ENCODE measurements at places on chromosomes 4 and X.

GRCh38 chr4:80213117-80213815, 16.0 kb downstream of the PRDM8 start:
- DNase-seq, result no peak

DNA sequence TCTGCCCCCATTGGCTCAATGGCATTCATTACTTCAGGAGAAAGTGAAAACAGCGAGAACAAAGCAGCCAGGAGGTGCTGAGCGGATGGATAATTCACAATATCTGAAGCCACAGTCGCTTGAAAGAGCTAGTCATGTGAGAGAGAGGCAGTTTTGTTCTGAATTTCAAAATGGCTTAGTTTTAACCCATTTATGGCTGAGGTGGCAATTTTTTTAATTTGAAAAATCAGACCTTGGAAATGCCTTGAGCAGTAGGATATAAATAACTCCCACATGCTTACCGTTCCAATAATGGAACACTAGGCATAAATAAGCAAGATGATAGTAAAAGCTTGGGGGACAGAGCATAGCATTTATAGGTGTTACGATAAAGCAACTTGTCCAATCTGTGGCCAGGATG, 56.9 kb upstream of the CBR4 start:
- DNase-seq, result no peak

DNA sequence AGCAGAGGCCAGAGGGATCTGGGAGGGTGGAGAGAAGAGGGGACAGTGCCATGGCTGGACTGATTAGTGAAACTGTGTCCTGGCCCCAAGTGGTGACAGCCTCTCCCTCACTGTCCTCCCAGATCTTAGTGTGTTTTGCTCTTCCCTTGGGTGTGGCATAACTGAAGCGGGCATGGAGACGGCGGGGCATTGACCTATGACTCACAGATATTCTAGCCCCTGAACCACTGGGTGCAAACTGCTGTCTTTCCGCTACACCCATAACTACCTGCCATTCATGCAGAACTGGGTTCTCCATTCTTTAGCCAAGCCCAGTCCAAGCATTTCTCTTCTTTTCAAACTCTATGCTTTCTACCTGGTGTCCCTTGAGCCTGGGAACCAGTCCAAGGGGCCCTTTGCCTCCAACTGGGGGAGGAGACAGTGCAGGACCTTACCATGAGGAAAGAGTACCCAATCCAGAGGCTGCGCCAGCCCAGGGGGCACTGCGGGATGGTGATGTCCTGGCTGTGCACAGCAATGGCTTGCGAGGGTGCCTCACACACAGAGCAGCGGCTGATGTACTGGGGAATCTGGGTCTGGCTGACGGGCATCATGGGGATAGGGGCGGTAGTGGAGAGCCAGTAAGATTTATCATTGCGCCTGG, 67.6 kb downstream of the ATG4A start:
- no peak for DNase-seq

DNA sequence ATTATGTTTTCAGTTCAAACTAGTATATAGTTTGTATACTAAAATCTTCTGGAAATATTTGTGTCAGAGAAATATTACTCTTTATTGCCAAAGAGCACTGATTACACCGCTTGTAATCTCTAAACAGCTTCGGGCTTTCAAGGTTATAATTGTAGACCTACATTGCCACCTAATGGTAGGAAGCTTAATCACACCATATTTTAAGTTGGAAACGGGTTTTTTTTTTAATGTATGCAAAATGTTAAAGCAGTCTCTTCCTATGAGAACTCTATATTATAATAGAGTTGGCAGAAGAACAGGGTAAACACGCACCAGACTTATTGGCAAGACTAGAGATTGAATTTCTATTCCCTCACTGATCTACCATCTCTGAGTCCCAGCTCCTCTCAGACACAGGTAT, 19.5 kb upstream of the NFXL1 start:
- peak; percentile 42 for DNase-seq

DNA sequence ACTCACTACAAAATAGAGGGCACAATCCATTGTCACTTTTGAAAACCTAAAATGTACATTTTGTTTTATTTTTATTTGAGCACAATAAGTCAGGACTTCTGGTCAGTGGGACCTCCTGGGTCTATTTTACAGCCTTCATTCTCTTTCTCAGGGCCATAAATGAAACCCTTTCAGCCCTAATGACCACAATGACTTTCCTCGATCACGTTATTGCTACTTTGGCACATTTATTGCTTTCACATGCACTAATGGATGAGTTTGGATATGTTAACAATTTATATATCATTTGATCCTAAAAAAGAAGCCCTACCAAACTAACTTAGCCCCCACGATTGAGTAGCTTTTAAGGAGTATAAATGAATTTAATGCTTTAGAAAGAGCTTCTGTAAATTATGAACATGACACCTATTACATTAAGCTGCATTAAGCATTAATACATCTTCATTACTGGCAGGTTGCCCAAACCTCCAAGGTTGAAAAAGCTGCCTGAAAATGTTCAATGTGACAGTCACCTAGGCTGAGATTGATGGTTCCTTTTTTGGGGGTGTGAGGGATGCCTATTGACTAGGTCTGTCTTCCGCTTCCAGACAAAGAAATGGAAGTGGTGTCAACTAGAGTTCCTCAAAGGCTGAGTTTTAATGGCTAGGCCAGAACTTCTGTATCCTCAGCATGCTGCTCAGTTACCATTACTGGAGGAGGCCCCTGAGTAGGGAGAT, 296.4 kb downstream of the GPAT3 start:
- peak; percentile 5 for DNase-seq

- DNase-seq, result no peak
Measured at GRCh38 chr4:17787315-17787714, 5.9 kb upstream of the FAM184B start.

DNA sequence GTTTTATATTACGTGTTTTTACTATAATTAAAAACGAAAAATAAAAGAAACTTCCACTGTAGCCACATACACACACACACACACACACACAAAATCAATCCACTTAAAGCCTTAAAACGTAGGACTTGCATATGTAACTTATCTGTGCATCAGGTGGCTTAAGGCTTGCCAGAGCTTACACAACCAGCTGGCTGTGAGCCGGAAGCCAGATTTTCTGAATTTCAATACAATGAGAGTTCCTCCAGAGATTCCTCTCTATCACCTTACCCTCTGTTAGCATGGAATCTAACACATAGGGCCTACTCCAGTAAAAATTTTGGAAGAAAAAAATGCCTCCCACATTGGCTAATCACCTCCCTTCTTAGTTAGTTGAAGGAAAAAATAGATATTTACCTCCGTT, 27.9 kb upstream of the SLITRK4 start:
- DNase-seq, result peak; percentile 63

DNA sequence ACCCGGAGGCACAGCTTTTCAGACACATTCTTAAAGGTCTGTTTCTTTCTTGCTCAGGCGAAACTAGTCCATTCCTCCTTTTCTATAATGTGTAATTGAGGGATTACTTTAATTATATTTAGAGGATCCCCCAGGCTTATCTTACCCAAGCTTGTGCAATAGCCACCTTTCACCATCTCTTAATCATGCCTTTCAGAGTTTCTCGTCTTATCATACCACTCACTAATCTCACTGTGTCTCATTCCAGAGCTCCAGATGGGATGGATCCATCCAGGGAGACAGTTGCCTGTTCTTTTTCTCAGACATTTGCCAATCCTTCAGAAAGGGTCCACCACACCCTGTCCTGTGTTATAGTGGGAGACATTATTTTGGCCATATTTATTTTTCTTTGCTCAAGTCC, 12.5 kb downstream of the SPARCL1 start:
- peak; percentile 92 for DNase-seq

GRCh38 chrX:70134116-70134477, 850 bp downstream of the IGBP1 start:
- DNase-seq, result peak; percentile 48

- DNase-seq, result no peak
Measured at GRCh38 chr4:151524610-151525009, 115.6 kb downstream of the FHIP1A start.

DNA sequence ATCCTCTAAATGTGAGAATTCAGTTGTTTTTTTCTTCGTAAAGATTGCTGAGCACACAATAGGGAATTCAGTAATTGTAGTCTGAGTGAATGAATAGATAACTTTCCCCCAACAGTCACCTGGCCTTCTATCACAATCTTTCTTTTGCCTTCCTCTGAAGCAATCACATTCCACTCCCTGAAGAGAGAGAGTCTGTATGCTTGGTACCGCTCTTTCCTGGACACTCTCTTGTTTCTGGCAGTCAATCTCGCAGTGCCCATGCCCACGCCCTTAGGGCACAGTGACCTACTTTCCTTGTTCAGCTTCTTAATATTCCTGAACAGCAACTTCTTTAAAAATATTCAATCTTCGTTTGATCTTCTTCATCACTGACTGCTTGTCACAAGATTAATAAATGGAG, 255.9 kb downstream of the ADAMTS3 start:
- no peak for DNase-seq

DNA sequence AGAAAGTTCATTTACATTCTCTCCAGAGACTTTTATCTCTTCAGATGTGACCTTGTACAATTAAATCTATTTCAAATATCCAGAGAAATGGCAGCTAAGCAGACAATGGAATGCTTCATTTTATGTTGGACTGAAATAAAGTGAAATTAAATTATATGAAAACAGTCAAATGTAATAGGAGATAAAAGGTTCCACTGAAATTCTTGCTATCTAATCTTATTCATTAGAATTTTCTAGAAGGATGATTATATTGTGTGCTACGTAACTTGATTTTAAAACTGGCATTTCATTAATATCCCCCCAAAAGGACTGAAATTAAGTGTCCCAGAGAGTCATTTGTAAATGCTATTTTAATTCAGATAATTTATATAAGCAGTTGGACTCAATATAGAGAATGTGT, 646.9 kb upstream of the GALNT7 start:
- no peak for DNase-seq

- DNase-seq, result no peak
Measured at GRCh38 chr4:9979101-9979701, 42.1 kb downstream of the SLC2A9 start.

DNA sequence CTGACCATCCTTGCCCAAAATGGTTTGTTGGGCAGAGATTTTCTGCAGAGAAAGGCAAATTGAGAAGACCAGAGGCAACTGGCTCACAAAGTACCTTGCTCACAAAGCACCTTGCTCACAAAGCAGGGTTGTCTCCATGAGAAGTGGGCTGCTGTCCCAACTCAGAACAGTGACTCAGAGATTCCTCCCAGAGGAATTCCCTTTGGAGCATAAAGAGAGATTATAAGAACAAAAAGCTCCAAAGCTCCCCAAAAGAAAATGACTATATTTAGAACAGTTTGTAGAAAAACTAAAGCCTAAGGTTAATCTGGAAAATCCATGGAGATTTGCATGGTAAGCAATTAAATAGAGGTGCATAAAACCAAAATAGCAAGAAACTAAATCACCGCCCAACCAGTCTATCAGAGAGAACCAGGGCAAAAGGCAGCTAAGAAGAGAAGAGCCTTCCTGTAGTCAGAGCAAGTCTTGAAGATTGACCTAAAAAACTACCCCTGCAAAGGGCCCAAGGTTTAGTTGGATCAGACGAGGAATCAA, 731.4 kb downstream of the FAT4 start:
- no peak for DNase-seq

DNA sequence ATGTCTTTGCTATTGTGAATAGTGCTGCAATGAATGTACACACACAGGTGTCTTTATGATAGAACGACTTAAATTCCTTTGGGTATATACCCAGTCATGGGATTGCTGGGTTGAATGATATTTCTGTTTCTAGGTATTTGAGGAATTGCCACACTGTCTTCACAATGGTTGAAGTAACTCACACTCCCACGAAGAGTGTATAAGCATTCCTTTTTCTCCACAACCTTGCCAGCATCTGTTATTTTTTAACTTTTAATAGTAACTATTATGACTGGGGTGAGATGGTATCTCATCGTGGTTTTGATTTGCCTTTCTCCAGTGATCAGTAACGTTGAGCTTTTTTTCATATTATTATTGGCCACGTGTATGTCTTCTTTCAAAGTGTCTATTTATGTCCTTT, 17.6 kb upstream of the DCUN1D4 start:
- DNase-seq, result no peak

DNA sequence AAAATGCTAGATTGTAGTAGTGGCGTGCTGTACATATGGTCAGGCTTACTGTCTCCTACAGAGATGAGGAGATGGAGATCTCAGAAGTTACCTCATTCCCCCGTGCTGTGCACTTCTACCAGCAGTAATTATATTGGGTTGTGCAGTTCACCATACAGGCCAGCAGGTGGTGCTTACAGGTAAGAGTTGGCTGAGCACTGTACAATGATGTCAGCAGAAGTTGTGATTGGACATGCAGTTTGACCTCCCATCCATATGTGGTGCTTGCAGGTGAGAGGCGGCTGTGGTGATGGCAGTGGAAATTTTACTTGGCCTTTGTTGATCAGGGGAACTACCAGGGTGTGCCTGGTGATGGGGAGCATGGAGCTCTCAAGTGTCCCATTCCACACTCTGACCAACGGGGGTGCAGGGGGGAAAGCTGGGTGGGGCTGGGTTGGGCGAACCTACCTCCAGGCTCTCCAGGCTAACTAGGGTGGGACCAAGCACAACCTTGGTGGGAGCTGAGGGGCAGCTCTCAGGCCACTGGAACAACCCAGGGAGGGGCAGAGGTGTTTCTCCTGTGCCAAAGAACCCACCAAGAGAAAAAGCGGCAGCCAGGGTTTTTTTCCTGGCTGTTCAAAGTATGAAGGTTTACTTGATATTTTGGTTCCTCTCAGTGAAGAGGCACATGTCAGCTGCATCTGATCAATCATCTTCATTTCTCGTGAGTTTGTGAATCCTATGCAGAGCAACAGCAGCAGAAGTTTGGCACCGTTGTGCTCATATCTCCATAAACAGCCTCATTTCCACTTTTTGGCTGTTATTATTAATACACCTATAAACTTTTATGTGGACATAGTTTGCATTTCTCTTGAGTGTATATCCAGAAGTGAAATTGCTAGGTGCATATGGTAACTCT, 73.8 kb upstream of the FREM3 start:
- DNase-seq, result peak; percentile 61

- DNase-seq, result no peak
Measured at GRCh38 chr4:122584519-122584918, 36.3 kb downstream of the IL21 start.

- DNase-seq, result peak; percentile 62
Measured at GRCh38 chrX:135543924-135544323, 23.5 kb downstream of the INTS6L start.

DNA sequence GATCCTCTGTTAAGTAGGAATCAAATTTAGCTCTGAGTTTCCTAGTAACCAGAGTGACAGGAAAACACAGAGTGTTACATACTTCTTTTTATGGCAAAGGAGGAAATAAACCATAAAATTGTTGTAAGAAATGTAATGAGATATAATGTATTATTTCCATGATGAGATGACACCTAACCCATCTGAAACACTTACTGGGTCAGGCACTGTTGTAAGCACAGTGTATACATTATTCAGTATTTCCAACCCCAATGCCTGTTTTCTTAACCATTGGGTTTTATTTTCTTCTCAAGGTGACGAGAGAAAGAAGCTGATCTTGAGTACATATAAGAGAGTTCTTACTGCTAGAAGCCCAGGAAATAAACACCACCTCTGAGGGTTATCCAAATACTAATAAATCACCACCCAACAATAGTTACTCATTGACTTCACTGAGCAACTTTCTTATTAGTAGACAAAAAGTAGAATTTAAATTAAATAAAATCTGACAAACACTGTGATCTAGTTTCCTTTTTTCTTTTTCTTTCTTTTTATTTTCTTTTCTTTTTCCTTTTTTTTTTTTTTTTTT, 4.2 kb upstream of the ENAM start:
- DNase-seq, result no peak

GRCh38 chr4:124997124-124997523, 284.6 kb upstream of the ANKRD50 start:
- no peak for DNase-seq

GRCh38 chr4:74037076-74037955, 1.2 kb downstream of the CXCL3 start:
- peak; percentile 61 for DNase-seq

GRCh38 chr4:128979934-128980333, 113.4 kb downstream of the SCLT1 start:
- DNase-seq, result peak; percentile 17

All from NCI-H82 (cell line).